Endodermal cell (in vitro differentiated cells): ENCODE measurements at places on chromosomes 7 and 10.

DNA sequence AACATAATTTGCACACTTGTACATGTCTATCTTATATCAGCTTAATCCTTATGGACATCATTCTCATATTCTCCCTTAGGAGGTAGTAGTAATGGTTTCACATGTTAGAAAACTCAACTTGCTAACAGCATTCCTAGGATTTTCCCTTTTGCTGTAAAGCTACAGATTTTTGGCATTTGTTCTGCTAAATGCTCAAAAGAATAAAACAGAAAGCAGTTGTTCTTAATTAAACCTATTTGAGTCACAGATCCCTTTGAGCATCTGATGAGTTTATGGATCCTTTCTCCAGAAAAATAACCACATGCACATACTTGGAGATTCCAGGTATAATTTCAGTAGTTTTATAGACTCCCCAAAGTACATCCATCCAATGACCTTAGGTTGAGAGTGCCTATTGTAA, 122.9 kb upstream of the BET1 start:
- H3K4me1 ChIP-seq = no peaks in the 10 kb centered on the region
- H3K27me3 ChIP-seq = no peaks in the 10 kb centered on the region
- DNase-seq = no peak
- no peak overlapping the region for H3K27ac ChIP-seq

GRCh38 chr7:46622251-46622650, 701.2 kb upstream of the IGFBP3 start:
- H3K4me3 ChIP-seq = no peak overlapping the region
- H3K27me3 ChIP-seq = no peaks in the 10 kb centered on the region
- H3K27ac ChIP-seq = no peak overlapping the region
- H3K36me3 ChIP-seq = no peaks in the 10 kb centered on the region
- DNase-seq = no peak
- no peaks in the 10 kb centered on the region for H3K4me1 ChIP-seq

DNA sequence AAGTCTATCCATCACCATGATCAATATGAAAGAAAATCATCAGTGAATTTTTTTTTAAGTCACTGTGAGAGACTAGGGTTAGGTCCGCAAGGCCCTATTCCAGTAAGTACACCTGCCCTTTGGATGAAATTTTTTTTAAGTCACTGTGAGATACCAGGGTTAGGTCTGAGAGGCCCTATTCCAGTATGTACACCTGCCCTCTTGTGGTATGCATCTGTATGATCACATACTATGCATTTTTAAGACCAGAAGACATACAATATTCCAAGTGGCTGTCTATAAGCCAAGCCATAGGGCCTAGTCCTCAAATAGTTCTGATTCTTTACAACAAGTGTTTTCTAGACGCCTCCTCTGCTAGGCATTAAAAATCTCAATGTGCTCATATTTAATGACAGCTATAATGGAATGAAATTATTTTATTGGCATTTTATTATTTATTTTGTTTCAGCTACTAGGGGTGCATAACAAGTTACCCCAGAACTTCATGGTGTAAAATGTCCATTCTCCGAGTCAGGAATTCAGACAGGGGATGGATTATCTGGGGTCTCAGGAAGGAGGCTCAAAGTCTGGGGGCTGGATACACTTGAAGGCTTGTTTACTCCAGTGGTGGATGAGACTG, 53.1 kb downstream of the TEX36 start:
- H3K4me3 ChIP-seq = no peak overlapping the region
- DNase-seq = no peak
- H3K27me3 ChIP-seq = no peaks in the 10 kb centered on the region
- H3K27ac ChIP-seq = no peak overlapping the region
- no peaks in the 10 kb centered on the region for H3K36me3 ChIP-seq
- peaks cover 5% of the 10 kb centered on the region for H3K4me1 ChIP-seq

DNA sequence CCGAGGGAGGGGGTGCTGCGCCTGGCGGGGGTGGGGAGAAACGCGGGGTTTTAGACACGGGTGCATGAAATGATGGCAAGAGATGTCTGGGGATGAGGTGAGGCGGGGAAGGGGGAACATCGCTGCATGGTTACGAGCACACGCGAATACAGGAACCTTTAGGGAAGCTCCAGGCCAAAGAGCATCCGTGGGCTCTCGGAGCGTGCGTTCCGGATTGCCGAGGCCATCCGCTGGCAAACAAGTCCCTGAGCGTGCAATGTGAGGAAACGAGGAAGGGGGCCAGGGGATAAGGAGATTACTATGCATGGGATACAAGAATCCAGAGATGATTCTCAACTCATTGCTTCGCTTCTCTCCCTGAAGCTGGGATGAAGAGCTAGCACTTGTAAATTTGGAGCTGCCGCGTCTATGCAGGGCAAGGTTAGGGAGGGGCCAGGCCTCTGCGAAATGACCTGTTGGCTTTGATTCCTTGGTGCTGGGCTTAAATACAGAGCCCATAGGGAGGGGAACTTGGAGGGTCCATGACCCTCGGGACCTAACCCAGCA, 520 bp upstream of the WNT2 start:
- no peak overlapping the region for H3K27ac ChIP-seq
- peaks cover 92% of the 10 kb centered on the region for H3K27me3 ChIP-seq
- no peaks in the 10 kb centered on the region for H3K36me3 ChIP-seq
- peak overlapping the region; percentile 76 for H3K4me3 ChIP-seq
- no peaks in the 10 kb centered on the region for H3K4me1 ChIP-seq

GRCh38 chr10:77118603-77119282, 518.9 kb downstream of the KCNMA1 start:
- no peaks in the 10 kb centered on the region for H3K27me3 ChIP-seq
- H3K4me3 ChIP-seq = no peak overlapping the region
- H3K36me3 ChIP-seq = no peaks in the 10 kb centered on the region
- H3K4me1 ChIP-seq = no peaks in the 10 kb centered on the region

GRCh38 chr7:72152161-72153131, 259.7 kb downstream of the CALN1 start:
- H3K36me3 ChIP-seq = no peaks in the 10 kb centered on the region
- peak overlapping the region; percentile 48 for H3K4me3 ChIP-seq
- peaks cover 6% of the 10 kb centered on the region for H3K4me1 ChIP-seq
- no peaks in the 10 kb centered on the region for H3K27me3 ChIP-seq
- no peak for DNase-seq

DNA sequence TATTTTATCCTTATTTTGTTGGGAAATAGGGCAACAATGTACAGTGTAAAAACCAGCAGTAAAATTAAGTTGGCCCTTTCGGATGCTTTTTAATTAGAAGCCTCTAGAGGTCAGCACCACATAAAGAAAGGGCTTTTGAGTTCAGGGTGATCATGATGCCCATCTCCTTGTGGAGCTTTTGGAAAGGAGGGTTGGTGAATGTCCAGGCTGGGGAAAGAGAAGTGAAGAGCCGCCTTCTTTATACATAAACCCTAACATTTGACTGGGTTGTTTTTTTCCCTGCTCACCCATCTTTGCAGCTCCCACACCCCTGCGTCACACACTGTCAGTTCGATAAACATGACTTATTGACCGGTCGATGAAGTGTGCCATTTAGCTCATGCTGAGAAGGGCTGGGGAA, 29.8 kb downstream of the MTURN start:
- DNase-seq = no peak
- peaks cover 22% of the 10 kb centered on the region for H3K27me3 ChIP-seq

- peaks cover 23% of the 10 kb centered on the region for H3K36me3 ChIP-seq
- no peaks in the 10 kb centered on the region for H3K27me3 ChIP-seq
- H3K4me1 ChIP-seq = peaks cover 3% of the 10 kb centered on the region
Observed at GRCh38 chr7:77538281-77539212, 1.5 kb downstream of the PTPN12 start.
